ENCODE measurements at places on chromosomes 5 and 9. TPM values are rescaled to one million over a fixed set of nuclear protein-coding genes. Genes with fewer than 3 reads are reported as not detected.

- no peak for DNase-seq
Measured at GRCh38 chr9:118367383-118367782, 663.2 kb downstream of the TLR4 start.

Gene PFN3
- total RNA-seq = not detected

- DNase-seq = no peak
Measured at GRCh38 chr9:36704148-36704547, 131.5 kb downstream of the MELK start.

Gene SKP2
- 15.1 TPM for total RNA-seq

Gene ATP10B
- 0.18 TPM for total RNA-seq

Gene SMIM33
- total RNA-seq = not detected

Gene PRELID1
- 134 TPM for total RNA-seq

Gene OBP2B
- not detected for total RNA-seq

Gene PCDHGB4
- 6.9 TPM for total RNA-seq

DNA sequence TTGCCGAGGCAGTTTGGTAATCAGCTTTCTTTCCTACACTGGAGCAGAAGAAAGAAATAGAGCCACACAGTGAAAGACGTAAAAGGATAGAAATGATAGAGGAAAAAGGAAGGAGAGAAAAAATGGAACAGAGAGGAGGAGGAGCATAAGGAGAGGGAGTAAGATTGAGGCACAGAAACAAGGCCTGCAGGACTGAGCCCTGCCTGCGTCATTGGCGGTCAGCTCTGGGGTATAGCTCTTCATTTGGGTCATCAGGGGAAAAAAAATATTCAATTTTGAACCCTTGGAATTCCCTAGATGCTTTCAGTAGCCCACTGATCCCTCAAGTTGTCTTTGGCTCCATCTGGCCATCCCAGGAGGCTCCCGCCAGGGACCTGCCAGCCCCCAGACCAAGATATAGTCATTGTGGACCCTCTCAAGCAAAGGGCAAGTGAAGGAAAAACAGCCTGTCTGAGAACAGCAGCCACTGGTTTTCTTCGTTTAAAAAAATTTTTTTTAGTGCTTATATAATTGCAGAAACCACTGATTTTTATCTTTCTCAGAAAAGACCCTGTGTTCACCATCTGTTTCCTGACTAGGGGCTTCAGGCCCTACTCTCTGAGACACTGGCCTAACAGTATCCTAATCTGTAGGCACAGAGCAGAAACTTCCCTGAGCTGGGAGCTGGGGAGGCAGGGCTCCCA, 31.3 kb upstream of the MATR3 start:
- DNase-seq = no peak
